ENCODE measurements at places on chromosomes 7 and 10.

DNA sequence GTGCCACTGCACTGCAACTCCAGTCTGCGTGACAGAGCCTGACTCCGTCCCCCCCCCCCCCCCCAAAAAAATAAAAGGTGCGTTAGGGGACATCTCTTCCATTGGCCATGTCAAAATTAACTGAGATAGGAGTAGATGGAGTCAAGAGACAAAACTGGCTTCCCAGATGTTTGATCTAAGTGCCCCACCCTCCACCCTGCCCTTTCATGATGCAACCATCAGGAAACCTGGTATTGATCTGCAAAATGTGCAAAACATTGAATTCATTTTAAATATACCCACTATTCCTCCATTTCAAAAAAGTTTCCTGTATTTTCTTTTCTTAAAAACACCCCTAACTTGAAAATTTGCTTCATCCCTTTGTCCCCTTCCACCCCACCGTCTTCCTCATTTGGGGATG is 17.5 kb downstream of the ARID5B start:
- DNase-seq: no peak

DNA sequence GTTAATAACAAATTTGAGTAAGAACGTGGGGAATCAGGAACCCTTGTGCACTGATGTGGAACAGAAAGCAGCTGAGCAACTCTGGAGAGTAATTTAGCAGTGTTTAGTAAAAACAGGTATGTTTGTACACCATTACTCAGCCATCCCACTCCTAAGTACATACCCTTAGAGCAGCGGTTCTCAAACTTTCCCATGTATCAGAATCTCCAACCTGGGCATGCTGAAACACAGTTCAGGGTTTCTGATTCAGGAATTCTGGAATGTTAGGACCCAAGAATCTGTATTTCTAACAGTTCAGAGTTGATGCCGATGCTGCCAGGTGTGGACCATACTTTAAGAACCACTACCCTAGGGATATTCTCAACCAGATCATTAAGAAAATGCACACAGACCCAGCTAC is 5.1 kb downstream of the SGMS1 start:
- DNase-seq: no peak

DNA sequence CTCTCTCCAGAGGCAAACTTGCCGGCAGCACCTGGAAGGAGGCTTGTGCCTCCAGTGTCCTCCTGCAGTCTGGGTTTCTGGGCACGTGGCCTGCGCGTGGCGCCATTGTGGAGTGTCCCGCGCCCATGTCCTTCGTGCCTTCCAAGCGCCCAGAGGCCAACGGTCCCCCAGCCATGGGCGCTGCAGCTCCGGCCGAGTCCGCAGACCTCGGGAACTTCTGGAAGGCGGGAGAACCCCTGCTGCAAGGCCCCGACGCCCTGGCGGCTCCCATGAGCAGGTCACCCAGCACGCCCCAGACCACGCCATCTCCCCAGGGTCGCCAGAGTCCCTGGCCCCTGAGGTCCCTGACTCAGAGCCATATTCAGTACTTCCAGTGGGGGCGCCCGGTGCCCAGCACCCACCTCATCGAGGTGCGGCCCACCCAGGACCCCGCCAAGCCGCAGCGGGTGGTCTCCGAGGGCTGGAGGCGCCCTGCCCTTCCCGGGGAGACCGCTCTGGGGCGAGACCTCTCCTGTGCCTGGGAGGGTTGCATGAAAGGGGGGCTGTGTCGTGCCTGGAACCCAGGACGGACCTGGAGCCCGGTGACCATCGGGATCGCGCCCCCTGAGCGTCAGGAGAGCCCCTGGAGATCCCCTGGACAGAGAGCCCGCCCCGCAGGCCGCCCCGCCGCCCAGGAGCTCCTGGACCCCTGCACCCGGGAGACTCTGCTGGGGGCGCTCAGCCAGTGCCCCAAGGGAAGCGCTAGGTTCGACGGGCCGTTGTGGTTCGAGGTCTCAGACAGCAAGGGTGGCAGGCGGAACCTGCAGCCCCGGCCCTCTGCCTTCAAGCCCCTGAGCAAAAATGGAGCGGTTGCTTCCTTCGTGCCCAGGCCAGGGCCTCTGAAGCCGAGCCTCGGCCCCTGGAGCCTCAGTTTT is at the start of gene POM121L12:
TSS of gene POM121L12 (plus strand) at position 135 of the 914 bp plus-strand sequence. CDS start at position 174, 39 bp downstream.
- DNase-seq: peak; percentile 39

- DNase-seq: no peak
Observed at GRCh38 chr7:75950111-75950681, 35.2 kb downstream of the POR start.
